Cortex of kidney (tissue), 1 donor: ENCODE measurements at places on chromosomes 7 and 10.

DNA sequence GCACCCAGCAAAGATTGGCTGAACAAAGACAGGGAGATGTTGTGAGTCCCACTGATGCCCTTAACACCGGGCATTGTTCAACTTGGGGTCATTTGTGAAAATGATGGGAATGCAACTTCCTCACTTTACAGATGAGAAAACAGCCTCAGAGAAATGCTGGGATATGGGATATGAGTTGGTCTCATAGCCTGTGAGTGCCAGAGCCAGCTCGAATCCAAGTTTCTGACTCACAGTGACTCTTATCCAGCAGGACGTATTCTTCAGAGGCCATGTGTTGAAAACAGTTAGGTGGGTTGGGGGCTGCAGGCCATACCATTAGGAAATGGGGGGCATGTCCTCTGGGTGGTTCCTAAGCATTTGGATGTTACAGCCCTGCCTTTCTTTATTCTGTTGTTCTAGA lies 45.2 kb downstream of the KIAA1217 start:
- DNase-seq = no peak

DNA sequence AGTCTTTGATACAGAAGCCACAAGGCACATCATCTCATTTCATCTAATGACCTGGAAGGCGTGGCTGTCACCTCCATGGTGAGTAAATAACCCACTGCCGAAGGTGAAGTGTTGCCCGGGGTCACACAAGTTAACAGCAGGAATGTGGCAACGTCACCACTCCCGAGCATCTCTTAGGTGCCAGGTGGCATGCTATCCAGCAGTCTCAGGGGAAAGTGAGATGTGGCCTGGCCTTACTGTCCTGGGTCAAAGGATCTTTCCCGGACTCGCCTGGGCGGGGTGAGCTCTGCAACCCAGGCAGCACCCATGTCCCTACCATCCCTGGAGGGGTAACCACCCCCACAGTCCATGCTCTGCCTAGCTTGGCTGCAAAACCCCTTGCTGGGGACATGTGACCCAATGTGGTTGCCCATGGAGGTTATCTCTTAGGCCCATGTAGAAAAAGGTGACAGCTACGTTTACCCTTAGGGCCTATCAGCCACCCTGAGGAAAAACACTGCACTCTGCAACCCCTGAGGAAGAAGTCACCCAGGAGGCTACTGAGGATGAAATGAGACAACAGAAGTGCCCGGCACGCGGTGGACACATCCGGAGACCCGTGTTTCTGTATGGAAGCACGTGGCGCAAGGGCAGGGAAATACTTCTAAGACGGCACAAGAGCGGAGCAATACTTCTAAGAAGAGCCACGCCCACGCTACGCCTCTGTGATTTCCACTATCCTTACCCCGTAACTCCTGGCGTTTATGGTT lies 52.0 kb downstream of the BAIAP2L1 start:
- DNase-seq = no peak

- DNase-seq = no peak
Measured at GRCh38 chr7:123191132-123191531, 8.6 kb downstream of the SLC13A1 start.

GRCh38 chr7:134703782-134704181 lies 57.1 kb downstream of the BPGM start:
- DNase-seq = no peak

DNA sequence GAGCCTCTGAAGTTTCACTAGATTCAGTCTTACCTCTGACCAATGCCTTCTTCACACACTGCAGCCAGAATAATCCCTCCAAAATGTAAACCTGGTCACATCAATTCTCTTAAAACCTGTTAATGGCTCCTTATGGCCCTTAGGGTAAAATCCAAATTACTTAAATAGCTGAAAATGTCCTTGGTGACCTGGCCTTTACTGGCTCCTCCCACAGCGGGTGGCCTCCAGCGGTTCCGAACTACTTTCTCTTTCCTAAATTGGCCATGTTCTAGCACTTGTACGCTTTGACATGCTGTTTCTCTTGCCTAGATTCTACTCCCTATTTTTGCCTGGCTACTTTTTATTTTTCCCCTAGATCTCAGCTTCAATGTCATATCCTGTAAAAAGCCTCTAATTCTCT lies 36.1 kb downstream of the AGK start:
- no peak for DNase-seq
